Mesenteric fat pad (tissue), 1 donor: ENCODE measurements at places on chromosomes 1 and 21.

DNA sequence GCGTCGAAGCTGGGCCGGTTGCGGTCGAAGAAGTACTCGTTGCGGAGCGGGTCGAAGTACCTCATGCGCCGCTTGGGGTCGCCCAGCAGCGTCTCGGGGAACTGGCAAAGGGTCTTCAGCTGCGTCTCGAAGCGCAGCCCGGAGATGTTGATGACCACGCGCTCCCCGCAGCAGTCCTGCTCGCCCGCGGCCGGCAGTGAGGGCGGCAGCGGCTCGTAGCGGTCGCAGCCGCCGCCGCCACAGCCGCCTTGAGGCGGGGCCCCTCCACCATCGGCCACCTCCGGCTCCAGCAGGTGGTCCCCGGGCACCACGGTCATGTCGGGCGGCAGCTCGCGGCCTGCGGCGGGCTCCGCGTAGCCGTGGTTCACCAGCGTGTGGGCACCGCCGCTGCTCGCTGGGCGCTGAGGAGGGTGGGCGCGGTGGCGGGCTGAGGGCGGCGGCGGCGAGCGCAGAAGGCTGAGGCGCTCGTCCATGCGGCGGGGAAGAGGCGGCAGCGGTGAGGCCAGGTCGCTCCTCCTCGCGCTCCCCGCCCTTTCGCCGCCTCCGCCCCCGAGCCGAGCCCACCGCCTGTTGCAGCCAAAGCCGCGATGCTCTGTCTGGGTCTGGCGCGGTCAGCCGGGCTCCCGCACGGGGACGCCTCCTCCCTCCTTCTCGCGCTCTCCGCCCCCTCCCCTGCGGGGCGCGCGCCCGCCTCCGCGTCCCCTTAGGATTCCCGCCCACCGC is at the start of gene KCNA3:
Gene KCNA3 (minus strand): TSS at position 604 of the 723 bp plus-strand sequence. CDS start 131 bp downstream, at position 473.
- DNase-seq, result no peak

GRCh38 chr1:246460406-246460805 is 46.7 kb downstream of the SMYD3 start:
- DNase-seq, result no peak

GRCh38 chr21:41584603-41585176 is 76.7 kb upstream of the TMPRSS2 start:
- peak; percentile 57 for DNase-seq

DNA sequence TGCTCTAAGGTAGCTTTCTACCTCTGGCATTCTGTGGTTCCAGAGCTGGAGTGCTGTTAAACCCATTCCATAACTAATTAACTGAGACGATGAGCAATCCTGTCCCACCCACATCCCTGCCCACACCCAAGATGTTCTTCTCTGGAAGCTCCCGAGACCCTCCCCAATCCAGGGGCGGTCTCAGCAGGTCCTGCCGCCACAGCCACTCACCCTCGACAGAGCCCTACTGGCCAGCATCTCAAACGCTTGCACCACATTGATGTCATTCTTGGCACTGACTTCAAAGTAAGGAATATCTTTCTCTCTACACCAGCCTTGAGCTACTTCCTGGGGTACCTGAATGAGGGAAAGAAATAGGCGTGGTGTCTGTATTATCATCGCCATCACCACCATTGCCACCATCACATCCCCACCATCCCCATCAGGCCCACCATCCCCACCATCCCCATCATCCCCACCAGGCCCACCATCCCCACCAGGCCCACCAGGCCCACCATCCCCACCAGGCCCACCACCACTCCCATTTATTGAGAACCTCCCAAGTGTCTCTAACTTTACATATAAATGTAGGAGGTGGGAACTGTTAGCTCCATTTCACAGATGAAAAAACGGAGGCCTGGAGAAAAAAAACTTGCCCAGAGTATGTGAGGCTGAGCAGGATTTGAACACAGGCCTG is 17.7 kb downstream of the RAB7B start:
- DNase-seq, result no peak

DNA sequence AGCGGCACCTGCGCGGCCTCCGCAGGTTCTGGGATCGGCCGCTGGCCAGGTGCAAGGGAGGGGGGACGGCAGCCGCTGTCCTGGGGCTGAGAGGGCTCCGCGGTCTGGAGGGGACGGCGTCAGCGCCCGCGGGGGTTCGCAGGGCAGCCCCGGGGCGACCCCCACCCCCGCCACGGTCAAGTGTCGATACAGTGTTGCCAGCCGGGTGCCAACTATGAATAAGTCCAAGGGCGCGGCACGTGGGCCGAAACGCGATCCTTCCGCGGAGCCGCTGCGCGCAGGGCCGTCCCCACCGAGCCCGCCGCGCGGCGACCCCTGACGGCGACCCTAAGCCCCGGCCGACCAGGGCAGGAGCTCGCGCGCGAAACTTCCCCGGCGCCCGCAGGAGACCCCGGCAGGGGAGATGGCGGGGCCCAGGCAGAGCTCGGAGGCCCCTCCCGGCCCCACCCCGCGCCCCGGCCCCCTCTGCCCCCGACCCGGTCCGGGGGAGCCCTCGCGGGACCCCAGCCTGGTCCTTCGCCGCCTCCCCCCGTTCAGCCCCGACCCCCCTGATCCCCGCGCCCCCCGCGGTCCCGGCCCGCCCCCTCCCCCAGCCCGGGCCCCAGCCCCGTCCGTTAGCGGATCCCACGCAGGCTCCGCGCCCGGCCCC is 586 bp upstream of the AGPAT3 start:
- no peak for DNase-seq

DNA sequence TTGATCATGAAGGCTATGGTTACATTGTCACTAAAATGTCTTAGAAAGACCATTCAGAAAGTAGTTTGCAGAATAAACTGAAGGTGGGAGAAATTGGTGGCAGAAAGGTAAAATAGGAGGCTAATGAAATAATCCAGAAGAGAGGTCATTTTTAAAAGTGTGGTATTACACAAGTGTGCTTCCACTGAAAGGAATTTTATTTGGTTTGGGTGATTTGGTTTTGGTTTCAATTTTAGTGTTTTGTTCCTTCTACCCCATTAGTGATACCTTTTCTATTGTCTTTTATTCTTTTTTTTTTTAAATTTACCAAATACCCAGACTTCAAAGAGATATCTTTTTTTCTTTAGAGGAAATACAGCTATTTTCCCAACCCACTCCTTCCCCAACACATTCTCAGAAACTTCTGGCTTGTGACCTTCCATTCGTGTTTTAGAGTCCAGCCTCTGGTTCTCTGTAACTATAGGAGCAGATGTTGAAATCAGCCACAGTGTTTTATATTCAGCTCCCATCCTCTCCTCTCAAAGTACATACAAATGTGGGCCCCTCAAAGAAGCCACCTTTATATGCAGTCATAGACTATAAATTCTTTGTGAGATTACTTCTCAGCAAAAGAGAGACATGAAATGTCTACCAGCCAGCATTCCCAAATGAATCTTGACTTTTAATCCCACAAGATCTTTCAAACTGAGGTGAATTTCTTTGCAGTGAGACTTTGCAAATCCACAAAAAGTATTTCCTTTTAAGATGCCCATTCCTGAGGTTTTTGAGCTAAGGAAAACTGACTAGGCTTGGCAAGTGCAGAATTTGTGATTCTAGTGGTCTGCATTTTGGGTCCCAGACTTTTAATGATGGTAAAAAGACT is 42.0 kb upstream of the PALMD start:
- no peak for DNase-seq

DNA sequence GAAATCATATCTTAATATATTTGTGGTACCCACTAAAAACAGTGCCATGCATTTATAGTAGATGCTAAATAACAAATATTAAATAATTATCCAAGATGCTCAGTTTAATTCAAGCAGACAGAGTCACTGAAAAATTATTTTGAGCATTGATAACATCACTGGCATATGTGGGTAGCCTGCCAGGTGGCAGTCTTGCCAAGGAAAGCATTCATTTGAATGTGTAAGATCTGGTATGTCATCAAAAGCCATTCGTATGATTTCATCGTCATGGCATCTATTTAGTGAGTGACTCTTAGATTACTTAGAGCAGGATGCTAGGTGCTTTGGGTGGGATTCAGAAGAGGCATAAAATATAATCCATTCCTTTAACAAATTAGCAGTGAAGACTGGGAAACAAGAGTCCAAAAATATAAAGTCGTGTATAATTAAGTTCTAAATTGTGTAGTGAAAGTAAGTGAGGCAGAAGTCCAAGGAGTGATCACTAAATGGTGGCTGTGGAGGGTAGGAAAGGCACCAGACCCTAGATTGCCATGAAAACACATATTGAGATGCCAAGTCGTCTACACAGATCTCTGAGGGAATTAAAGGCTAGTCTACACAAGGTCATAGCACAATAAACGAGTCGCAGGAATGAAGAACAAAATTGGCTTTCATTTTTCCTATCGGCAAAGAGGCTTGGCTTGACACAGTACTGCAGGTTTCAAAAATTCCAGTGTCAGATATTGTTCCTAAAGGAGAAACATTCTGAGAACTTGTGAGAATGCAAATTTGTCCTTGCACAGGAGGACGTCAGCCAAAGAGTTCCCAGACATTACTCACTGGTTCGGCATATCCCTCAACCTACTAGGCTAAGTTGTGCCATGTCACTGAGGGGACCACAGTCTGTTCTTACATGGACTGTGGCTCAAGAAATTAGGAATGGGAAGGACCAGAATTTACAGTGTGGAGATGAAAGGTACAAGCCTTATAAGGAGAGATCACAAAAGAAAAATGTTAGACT is 130.8 kb downstream of the LYPLAL1 start:
- DNase-seq, result no peak
